ENCODE measurements at places on chromosomes 5 and 9.
A peak's percentile ranks its signal among the peaks of the same experiment; 100 is the strongest.

GRCh38 chr9:136544964-136545691 is 720 bp downstream of the NOTCH1 start:
- DNase-seq, result no peak

DNA sequence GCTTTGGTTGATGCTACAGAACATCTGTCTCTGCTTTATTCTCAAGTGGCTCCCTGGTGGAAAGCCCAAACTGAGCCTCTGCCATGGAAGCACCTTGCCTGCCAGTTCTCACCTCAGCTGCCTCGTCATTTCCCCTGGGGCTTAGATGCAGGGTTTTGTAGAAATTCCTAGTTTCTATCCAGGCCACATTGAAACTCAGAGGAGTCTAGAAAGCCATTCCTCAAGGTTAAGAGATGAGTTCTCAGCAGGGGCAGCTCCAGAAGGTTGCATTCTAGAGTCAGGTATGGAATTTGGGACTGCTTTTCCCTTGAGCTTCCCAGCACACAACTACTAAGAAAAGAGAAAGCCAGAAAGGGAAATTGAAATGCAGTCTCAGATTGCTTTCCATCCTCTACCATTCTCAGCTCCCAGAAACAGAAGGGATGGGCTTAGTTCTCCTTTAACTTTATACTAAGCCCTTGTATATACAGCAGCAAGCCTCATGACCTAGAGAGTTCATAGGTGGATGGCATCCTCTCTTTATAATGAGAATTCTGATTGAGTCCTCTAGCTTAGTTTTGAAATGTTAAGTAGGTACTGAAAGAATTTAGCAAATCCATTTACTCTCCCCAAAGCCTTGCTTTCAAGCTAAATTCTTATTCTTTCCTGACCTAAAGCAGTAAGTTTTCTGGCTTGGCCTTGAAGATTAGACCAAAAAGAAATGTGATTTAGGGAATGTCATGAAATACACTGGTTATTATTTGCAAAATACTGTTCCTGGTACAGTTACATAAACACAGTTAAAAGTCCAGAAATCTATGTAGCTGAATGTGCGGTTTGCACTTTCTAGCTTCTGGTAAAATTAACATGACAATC is 66.0 kb upstream of the MEF2C start:
- DNase-seq, result no peak

DNA sequence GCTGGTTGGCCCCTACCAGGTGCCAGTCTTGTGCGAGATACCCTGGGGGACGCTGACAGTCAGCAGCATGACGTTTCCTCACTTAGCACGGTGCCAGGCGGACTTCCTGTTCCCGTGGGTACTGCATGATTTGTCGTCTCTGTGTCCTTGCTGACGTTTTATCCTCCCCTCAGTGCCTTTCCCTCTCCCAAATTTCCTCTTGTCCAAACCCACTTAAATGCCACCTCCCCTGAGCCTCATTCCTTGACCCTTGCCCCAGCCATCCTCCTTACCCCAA is 60.6 kb upstream of the SAP30L start:
- no peak for DNase-seq

- no peak for DNase-seq
Measured at GRCh38 chr9:104711604-104712003, 17.3 kb downstream of the OR13D1 start.

DNA sequence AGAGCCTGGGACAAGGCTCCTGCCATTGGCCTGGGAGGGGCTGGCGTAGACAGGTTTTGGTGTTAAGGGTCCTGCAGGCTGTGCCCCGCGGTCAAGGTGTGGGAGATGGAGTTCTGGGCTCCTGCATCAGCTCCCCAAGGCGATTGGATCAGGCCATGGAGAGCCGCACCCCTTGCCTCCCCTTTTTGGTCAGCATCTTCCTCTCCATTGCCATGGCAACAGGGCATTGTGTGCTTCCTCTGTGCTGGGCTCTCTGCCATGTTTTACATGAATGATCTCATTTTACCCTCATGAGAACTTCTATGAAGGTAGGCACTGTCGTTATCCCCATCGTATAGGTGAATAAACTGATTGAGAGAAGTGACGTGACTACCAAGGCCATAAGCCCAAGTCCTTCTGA is 344.3 kb upstream of the CLINT1 start:
- DNase-seq, result no peak

DNA sequence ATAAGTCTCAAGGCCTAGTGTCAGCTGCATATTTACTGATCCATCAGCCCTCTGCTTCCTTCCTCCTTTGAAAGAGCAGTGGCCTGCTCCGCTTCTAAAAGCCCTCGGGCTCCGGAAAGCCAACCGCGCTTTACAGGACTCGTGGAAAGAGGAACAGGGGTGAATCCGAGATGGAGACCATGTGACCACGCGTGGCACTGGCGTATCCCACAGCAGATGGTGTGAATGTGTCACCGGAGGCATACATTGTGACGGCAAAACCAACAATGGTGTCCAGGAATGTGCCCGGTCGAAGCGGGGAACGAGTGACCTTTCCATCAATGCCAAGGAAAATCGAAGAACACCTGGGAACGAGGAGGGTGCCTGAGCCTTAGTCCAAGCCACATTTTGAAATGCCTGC is 484.6 kb downstream of the SPATA31A7 start:
- no peak for DNase-seq

DNA sequence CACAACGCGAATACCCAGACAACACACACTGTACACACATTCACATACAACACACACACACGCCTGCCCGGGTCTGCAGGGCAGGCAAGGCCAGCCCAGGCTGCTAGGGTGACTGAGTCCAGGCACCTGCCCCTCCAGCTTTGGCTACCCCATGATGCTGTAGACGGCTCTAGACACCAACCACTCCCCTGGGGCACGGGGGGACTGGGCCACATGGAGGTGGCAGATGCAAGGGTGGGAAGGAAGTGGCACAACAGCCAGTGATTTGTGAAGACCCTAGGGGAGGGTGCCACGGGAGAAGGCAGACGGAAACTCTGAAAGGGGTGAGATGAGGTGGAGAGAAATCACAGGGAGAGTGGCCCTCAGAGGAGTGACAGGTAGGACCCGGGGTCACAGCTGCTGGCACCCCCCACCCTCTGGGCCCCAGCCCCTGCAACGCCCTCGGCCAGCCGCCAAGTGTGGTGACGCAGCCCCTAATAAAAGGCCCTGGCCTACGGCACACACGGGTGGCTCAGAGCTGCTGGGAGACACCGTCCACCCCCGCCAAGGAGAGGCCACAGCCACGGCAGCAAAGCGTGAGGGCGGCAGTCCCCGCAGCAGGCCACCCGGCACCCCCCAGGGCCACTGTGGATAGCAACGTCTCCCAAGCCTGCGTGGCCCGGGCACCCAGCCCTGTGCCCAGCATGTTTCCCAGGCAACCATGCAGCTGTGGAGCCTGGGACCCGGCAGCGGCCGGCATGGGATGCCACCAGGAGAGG is 6.6 kb upstream of the CCDC187 start:
- no peak for DNase-seq

DNA sequence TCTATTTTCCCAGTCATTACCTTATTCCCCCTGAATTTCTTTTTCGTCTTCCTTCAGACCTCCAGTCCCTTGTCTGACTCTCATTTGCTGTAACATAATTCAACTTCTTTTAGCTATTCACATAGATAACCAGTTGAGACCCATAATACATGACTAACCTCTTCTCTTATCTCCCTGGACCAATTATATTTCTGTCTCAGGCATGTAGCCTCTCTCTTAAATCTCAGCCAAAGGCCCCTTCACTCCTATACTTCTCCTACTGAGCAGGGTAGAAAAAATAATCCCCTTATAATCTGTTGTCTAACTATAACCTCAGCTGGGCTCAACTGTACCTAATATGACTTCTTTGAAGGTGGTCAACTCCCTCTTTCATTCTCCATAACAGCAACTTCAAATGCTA is 20.9 kb downstream of the RANBP6 start:
- no peak for DNase-seq

DNA sequence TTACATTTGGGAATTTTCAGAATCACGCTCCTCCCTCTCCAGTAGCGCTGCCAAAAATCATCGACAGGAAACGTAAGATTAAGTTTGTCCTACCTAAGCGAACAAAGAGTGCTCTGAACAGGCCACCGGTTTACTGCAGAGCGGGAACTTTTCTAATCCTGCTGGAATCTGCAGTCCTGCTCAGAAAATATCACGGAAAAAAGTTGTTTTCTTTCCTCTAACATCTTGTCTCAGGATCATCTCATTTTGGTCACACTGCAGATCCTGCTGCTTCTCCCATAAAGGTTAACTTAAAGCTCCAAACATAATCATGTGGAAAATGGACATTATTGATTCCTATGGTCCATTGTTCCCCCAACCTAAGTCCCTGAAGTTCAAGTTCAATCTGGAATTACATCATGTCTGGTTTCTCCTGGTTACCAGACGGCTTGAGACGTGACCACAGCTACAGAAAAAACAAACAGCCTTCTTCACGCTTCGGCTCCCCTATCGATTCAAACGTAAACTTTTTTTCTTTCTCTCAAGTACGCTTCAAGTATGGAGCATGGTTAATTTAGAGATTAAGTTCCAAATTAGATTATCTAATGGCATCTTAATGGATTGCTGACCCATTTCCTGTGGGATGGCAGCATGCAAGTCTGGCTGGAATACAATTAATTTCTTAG is 217.6 kb downstream of the NFIB start:
- DNase-seq, result no peak

GRCh38 chr9:88085476-88085875 is 52.8 kb downstream of the SPATA31C2 start:
- DNase-seq, result no peak

DNA sequence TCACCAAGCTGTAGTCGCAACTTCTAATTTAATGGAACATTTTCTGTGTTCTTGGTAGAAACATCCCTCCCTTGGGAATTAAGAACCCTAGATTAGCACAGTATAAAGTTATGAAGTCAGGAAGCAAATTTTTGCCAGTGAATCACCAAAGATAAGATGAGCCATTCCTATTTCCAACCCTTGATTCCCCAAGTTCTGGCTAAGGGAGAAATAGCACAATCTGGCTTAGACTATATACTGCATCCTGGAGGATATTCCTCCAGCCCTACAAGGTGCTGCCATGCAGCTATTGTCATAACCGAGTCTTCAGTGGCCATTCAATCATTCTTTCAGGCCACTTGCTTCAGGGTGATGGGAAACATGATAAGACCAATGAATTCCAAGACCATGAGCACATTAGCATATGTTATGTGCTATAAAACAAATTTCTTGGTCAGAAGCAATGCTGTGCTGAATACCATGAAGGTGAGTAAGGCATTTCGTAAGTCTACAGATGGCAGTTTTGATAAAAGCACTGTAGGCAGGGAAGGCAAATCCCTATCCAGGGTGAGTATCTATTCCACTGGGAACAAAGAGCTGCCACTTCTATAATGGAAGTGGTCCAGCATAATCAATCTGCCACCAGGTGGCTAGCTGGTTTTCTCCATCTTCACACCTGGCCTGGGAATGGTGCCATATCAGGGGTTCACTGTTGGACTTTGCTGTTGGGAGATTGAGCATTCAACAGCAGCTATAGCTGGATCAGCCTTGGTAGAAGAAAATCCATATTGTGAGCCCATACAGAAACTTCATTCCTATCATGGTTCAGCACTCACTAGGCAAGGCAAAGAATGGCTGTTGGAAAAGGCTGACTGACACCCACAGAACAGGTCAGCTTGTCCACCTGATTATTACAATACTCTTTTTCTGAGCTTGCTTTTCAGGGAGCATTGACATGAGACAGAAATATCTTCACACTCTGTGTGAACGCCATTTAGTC is 19.6 kb upstream of the ARL15 start:
- no peak for DNase-seq

GRCh38 chr9:110579862-110580219 is 300 bp upstream of the SVEP1 start:
- no peak for DNase-seq

- DNase-seq, result no peak
Measured at GRCh38 chr9:36575411-36575882, 2.8 kb downstream of the MELK start.

GRCh38 chr5:131302506-131302905 is 38.7 kb downstream of the CDC42SE2 start:
- DNase-seq, result no peak

DNA sequence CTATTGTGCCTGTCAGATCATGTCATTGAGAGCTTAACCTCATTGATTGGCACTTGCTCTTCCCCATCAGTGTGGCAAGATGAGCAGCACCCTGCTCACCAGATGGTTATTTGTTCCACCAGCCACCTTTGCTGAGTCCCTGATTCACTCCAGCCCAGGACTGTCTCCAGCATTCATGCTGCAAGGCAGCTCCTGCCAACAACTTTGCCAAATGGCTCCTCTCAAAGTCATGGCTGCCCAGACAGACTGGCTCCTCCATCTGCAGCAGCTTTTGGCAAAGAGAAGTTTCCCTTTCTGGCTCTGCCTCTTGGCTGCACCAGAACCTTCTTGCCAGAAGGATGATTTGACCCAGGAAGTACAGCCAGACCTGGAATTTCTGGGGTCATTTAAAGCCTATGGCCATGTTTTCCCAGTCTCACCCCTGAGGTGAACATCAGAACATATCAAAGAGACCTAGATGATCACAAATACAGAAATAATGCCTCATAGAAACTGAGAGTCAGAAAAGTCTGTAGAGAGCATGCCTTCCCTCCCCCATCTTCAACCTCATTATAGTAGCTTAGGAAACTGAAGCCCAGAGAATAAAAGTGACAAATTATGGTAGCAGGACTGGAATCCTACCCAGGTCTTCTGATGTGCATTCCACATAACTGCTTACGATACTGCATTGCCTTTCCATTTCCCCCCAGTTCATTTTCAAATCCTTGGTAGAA is 10.4 kb downstream of the PPP2R2B start:
- DNase-seq, result no peak

GRCh38 chr5:175850119-175850845 is 21.1 kb upstream of the CPLX2 start:
- DNase-seq, result no peak

DNA sequence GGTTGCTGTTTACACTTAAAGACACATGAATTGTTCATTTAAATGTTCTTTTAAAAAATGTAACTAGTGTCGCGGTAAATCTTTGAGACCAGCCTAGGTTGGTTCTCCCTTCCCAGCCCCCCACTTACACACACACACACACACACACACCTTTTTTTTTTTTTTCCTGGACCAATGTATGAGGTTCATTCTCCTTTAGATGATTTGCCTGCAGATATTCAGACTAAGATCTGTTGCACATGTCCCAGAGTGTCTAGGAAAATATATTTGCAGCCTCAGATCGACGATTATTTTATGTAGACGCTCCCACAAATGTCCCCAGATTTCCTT is 4.4 kb upstream of the ELAVL2 start:
- DNase-seq, result no peak

GRCh38 chr9:98774746-98775145 is 21.6 kb downstream of the ANKS6 start:
- peak; percentile 25 for DNase-seq

GRCh38 chr5:128126241-128126640 is 42.7 kb downstream of the SLC12A2 start:
- DNase-seq, result no peak

DNA sequence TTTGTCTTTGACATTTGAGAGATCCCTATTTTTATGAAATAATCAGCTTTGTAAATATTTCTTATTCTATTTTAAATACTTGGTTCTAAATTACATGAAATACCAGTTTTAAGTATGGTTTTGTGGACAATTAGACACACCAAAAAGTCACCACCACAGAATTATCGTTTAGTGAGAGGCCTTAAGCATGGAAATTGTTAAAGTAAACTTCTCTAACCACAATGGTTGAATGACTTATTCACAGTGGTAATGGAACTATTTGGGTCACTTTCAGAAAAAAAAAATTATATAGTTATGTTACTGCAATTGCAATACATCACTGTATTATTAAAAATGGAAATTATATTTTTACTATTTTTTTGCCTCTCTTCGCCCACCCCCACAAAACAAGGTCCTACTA is 1252.5 kb downstream of the EFNA5 start:
- DNase-seq, result no peak

- no peak for DNase-seq
Measured at GRCh38 chr5:112227911-112228631, 191.0 kb downstream of the EPB41L4A start.

GRCh38 chr9:99251157-99251556 is 29.1 kb downstream of the SEC61B start:
- no peak for DNase-seq

Measured in HL-60 (cell line).